ENCODE measurements at places on chromosomes 1 and 21.

GRCh38 chr1:101313356-101313755 is 76.5 kb downstream of the S1PR1 start:
- H3K4me1 ChIP-seq = peaks cover 16% of the 10 kb centered on the region
- H3K27ac ChIP-seq = no peak overlapping the region
- H3K4me3 ChIP-seq = no peak overlapping the region
- H3K36me3 ChIP-seq = no peaks in the 10 kb centered on the region
- peaks cover 5% of the 10 kb centered on the region for H3K27me3 ChIP-seq
- no peak for DNase-seq

DNA sequence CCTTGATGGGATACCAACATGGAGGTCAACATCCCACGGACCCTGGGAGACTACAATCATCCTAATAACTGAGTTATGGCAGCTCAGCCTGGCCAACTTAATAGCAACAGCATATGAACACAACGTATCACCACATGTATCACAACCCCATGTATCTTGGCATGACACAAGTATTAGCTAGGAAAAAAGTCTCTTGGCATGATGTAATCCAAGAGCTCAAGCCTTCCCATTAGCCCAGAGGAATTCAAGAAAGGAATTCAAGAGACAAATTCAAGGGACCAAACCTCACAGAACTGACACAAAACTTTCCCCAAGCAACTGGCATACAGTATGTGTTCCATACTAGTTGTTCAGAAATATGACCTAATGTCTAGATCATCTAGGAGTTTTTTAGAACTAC is 100.9 kb upstream of the HMGB4 start:
- no peaks in the 10 kb centered on the region for H3K27me3 ChIP-seq
- H3K27ac ChIP-seq = no peak overlapping the region
- H3K36me3 ChIP-seq = no peaks in the 10 kb centered on the region
- no peak for DNase-seq
- H3K4me1 ChIP-seq = peaks cover 4% of the 10 kb centered on the region

GRCh38 chr1:30684881-30685795 is 38.2 kb downstream of the MATN1 start:
- H3K27ac ChIP-seq = no peak overlapping the region
- H3K4me1 ChIP-seq = no peaks in the 10 kb centered on the region
- H3K4me3 ChIP-seq = no peak overlapping the region
- DNase-seq = peak; percentile 86

- no peak overlapping the region for H3K27ac ChIP-seq
- no peak overlapping the region for H3K4me3 ChIP-seq
- peaks cover 32% of the 10 kb centered on the region for H3K36me3 ChIP-seq
- DNase-seq = no peak
- no peaks in the 10 kb centered on the region for H3K27me3 ChIP-seq
These were observed 34.3 kb upstream of the MTF1 start for GRCh38 chr1:37893673-37894072.

- DNase-seq = no peak
- no peaks in the 10 kb centered on the region for H3K27me3 ChIP-seq
- no peaks in the 10 kb centered on the region for H3K36me3 ChIP-seq
- peaks cover 3% of the 10 kb centered on the region for H3K4me1 ChIP-seq
These were observed 5.6 kb downstream of the CFAP57 start for GRCh38 chr1:43177691-43178090.

GRCh38 chr1:21491488-21492355 is 17.5 kb upstream of the ALPL start:
- no peak overlapping the region for H3K4me3 ChIP-seq
- H3K27ac ChIP-seq = no peak overlapping the region
- no peak for DNase-seq
- H3K36me3 ChIP-seq = no peaks in the 10 kb centered on the region
- H3K4me1 ChIP-seq = no peaks in the 10 kb centered on the region

DNA sequence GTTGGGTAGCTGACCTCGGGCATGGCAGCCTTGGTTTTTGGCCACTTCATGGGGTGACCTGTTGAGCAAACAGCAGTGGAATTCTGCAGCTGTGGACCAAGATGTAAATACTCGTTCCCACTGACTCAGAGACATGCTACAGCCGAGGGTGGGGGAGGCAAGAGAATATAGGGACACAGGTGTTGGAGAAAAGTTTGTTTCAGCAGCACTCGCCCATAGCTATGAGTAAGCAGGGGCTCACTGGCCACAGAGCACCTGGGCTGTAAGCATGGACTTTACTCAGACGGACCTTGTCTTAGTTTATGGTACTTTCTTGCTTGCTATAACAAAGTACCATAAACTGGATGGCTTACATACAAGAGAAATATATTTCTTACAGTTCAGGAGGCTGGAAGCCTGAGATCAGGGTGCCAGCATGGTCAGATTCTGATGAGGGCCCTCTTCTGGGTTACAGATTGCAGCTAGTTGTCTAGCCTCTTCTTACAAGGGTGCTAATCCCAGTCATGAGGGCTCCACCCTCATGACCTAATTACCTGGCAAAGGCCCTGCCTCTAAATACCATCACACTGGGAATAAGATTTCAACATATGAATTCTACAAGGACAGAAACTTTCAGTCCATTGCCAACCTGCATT is 437.2 kb upstream of the DAB1 start:
- H3K27ac ChIP-seq = no peak overlapping the region
- no peaks in the 10 kb centered on the region for H3K27me3 ChIP-seq
- H3K4me3 ChIP-seq = no peak overlapping the region
- H3K4me1 ChIP-seq = no peaks in the 10 kb centered on the region

- no peak for DNase-seq
These were observed 175.4 kb downstream of the ZBTB18 start for GRCh38 chr1:244226435-244226834.

DNA sequence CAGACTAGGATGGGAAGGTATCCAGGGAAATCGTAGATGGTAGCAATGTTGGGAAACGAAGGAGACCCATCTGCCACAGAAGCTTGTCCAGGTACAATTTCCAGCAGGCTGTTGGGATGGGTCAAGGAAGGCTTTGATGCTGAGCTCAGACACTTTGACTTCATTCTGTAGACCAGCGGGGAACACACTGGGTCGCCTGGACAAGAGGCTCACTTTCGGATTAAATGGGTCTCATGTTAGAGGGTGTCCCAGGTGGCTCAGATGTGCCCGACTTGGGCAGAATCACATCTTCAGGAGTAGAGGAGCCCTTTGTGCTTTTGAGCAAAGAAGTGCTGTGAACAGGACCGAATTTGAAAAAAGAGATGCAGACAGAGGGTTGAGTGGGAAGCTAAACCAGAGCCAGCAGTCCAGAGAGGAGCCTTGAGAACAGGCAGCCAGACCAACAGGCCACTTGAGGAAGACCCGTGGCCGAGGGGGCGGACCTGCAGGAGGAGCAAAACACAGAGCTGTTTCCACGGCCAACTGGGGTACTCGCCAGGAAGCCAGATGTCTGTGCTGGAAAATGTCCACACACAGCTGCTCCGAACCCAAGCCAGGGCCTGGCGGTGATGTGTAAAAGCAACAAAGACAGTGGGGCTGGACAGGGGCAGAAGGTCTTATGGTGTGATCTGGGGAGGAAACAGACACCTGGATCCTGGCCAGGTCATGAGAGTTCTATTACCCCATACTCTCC is 146.9 kb downstream of the AJAP1 start:
- DNase-seq = peak; percentile 69
- H3K27me3 ChIP-seq = no peaks in the 10 kb centered on the region
- no peak overlapping the region for H3K4me3 ChIP-seq
- no peaks in the 10 kb centered on the region for H3K36me3 ChIP-seq

GRCh38 chr1:160053548-160054365 is 16.2 kb downstream of the KCNJ10 start:
- H3K27ac ChIP-seq = no peak overlapping the region
- no peaks in the 10 kb centered on the region for H3K36me3 ChIP-seq
- no peak for DNase-seq
- peaks cover 18% of the 10 kb centered on the region for H3K27me3 ChIP-seq

GRCh38 chr1:174958396-174958795 is 41.4 kb upstream of the CACYBP start:
- H3K27me3 ChIP-seq = no peaks in the 10 kb centered on the region
- no peak for DNase-seq
- no peak overlapping the region for H3K27ac ChIP-seq
- H3K36me3 ChIP-seq = no peaks in the 10 kb centered on the region
- H3K4me1 ChIP-seq = peaks cover 11% of the 10 kb centered on the region

DNA sequence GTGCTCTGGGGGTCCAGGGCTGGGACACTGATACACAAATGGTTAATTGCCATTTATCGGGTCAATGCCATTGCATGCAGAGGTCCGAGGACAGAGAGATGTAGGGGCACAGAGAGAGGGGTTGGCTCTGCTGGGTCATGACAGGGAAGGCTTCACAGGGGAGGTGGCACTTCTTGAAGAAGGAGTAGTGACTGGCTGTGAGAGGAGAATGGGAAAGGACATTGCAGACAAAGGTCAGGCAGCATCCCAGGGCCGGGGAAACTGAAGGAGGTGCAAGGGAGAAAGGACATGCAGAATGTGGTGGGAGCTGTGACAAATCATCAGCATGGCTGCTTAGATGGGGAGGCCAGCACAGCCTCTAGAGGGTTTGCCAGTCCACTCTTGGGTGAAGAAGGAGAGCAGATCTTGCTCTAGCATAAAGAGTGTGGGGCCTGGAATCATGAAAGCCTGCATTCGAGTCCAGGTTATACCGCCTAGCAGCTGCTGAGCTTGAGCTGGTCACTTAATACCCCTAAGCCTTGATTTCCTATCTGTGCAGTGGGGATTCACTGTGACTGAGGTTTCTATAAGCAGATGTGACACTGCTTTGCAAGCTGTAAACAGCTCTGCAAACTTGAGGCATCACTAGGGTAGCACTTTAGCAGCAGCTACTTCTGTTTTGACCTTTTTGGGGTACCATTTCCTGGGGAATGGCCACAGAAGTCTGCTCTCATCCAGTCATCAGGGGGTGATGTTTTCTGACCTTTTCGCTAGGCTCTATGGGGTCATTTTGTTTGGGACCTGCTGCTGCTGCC is 59.2 kb upstream of the EPS8L3 start:
- no peaks in the 10 kb centered on the region for H3K36me3 ChIP-seq
- no peaks in the 10 kb centered on the region for H3K27me3 ChIP-seq
- peak overlapping the region; percentile 63 for H3K27ac ChIP-seq
- no peak overlapping the region for H3K4me3 ChIP-seq

- no peak overlapping the region for H3K4me3 ChIP-seq
- no peak overlapping the region for H3K27ac ChIP-seq
- no peaks in the 10 kb centered on the region for H3K4me1 ChIP-seq
- no peaks in the 10 kb centered on the region for H3K27me3 ChIP-seq
- H3K36me3 ChIP-seq = no peaks in the 10 kb centered on the region
These were observed 56.1 kb downstream of the COL6A1 start for GRCh38 chr21:46037331-46038325.

DNA sequence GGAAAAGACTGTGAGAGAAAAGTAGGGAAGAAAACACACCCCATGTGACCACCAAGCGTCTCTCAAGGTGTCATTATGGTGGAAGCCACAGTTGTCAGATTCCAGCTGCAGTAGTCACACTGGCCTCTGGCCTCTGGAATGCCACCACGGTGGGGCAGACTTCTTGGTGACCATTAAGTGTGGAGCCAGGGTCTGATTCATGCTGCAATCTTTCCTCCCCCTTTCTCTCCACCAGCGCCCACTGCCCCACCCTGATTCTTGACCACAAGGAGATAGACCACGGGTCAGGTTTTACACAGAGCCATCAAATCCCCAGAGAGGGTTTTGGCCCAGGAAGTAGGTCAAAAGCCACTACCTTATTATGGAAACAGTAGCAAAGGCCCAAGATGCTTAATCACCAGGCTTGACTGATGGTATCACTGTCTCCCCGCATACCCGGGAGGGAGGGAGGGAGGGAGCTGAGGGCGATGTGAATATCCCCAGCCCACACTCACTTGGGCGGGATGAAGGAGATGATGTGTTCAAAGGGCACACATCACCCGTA is 52.7 kb upstream of the GRHL3 start:
- no peak for DNase-seq
- no peak overlapping the region for H3K27ac ChIP-seq
- H3K27me3 ChIP-seq = no peaks in the 10 kb centered on the region
- H3K36me3 ChIP-seq = no peaks in the 10 kb centered on the region

- H3K27me3 ChIP-seq = no peaks in the 10 kb centered on the region
- H3K4me1 ChIP-seq = no peaks in the 10 kb centered on the region
- no peak for DNase-seq
- H3K27ac ChIP-seq = no peak overlapping the region
- H3K36me3 ChIP-seq = no peaks in the 10 kb centered on the region
- H3K4me3 ChIP-seq = no peak overlapping the region
These were observed 5.2 kb downstream of the TTC22 start for GRCh38 chr1:54795841-54796468.

GRCh38 chr1:198638894-198639635 is at the start of gene PTPRC:
Gene PTPRC (plus strand): TSS chr1:198639040. CDS start chr1:198639269, 229 bp downstream.
- no peaks in the 10 kb centered on the region for H3K27me3 ChIP-seq
- no peaks in the 10 kb centered on the region for H3K4me1 ChIP-seq
- DNase-seq = no peak
- H3K27ac ChIP-seq = peak within 1 kb of the TSS; percentile 88

- peak; percentile 43 for DNase-seq
- no peak overlapping the region for H3K4me3 ChIP-seq
- no peaks in the 10 kb centered on the region for H3K27me3 ChIP-seq
- H3K27ac ChIP-seq = no peak overlapping the region
These were observed 113.5 kb downstream of the RIPK4 start for GRCh38 chr21:41653243-41653953.

DNA sequence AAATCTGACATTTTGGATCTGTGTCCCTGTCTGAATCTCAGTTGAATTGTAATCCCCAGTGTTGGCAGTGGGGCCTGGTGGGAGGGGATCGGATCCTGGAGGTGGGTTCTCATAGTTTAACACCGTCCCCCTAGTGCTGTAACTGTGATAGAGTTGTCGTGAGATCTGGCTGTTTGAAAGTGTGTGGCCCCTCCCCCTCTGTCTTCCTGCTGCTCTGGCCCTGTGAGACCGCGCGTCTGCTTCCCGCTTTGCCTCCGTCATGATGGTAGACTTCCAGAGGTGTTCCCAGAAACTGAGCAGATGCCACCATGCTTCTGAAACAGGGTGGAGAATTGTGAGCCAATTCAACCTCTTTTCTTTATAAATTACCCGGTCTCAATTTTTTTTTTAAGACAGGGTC is 25.0 kb downstream of the AGPAT3 start:
- H3K4me1 ChIP-seq = peaks cover 32% of the 10 kb centered on the region
- no peaks in the 10 kb centered on the region for H3K27me3 ChIP-seq
- no peak overlapping the region for H3K4me3 ChIP-seq
- no peaks in the 10 kb centered on the region for H3K36me3 ChIP-seq
- DNase-seq = no peak

- H3K27ac ChIP-seq = peak overlapping the region; percentile 68
- H3K4me3 ChIP-seq = no peak overlapping the region
- H3K27me3 ChIP-seq = no peaks in the 10 kb centered on the region
- DNase-seq = no peak
- H3K4me1 ChIP-seq = peaks cover 7% of the 10 kb centered on the region
These were observed 122.8 kb upstream of the IVNS1ABP start for GRCh38 chr1:185439727-185440415.

GRCh38 chr1:16613185-16614147 is at the start of gene NBPF1:
Gene NBPF1 (minus strand): TSS chr1:16613564.
- H3K27me3 ChIP-seq = no peaks in the 10 kb centered on the region
- peaks cover 16% of the 10 kb centered on the region for H3K4me1 ChIP-seq
- H3K4me3 ChIP-seq = peak within 1 kb of the TSS; percentile 65
- H3K36me3 ChIP-seq = peaks cover 17% of the 10 kb centered on the region
- H3K27ac ChIP-seq = peak within 1 kb of the TSS; percentile 21

Measured in upper lobe of right lung (tissue), 1 donor.